HL-60 (cell line): ENCODE measurements at places on chromosomes 6 and 20.

DNA sequence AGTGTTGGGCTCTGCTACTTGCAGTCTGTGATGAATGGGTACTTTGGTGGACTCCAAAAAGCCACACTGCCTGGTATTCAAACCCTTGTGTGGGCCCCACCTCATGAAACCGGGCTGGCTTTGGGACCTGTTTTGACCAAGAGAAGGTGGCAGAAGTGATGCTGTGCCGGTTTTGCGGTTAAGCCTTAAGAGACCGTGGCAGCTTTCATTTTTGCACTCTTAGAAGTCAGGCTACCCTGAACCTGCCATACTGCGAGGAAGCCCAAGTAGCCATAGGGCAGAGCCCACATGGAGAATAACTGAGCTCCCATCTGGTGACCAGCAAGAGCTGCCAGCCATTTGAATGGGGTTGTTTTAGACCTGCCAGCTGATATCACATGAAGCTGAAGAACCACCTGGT lies 10.2 kb downstream of the SULF2 start:
- no peak for DNase-seq

DNA sequence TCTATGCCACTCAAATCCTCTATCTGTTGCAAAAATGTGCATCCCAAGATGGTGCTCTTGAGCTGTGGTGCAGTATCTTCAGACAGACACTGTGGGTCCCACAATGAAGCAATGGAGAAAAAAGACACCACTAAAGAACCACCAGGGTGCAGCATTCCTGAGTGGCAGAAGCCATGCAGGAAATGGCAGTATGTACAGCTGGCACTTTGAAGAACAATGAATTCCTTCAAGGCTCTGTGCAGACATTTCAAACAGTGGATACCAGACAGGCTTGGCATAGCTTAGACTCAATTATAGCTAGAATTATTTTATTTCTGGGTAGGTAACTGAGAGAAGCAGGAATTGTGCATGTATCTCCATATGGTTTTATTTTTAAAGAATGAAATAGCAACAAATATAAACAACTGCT lies 24.0 kb upstream of the HDAC2 start:
- DNase-seq, result peak; percentile 69

- no peak for DNase-seq
Observed at GRCh38 chr6:107491138-107491609, 1.3 kb downstream of the SOBP start.

- no peak for DNase-seq
Observed at GRCh38 chr6:12567682-12568081, 148.9 kb upstream of the PHACTR1 start.

GRCh38 chr6:105015482-105015881 lies 58.6 kb downstream of the LIN28B start:
- DNase-seq, result no peak

DNA sequence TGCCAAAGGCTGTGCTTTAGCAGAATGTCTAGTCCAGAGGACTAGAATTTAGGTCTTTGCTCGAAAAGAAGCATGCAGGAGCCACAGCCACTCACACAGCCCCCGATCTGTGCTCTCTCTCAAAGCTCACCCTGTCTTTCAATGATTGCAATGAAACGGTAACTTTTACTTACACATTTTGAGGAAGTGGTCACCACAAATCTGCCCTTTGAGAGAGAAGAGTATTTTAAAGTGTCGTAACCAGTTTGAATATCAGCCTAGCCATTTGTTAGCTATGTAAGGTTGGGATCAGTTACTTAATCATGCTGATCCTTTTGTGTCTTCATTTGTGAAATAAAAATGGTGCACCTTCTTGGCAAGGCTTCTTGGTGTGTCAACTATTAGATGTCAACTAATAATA lies 209.0 kb downstream of the TFAP2A start:
- peak; percentile 82 for DNase-seq
